ENCODE measurements at places on chromosomes 11 and 22.

GRCh38 chr11:44658506-44658850 lies 68.3 kb upstream of the TSPAN18 start:
- DNase-seq, result no peak

DNA sequence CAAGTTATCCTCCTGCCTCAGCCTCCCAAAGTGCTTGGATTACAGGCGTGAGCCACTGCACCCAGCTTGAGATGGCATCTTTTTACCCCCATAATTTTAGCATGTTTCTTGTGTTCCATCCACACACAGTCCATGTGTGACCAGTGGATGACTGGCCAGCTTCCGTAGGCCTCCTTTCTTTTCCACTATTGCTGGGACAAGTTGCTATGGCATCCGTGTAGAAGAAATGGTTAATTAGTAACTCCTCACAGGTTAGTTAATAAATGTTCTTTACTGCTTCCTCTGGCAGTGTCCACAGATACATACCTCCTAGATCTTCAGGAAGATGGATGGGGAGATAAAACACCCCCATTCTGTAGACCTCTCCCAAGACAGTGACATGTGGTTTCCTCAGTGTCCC lies 154.3 kb upstream of the RASSF10 start:
- DNase-seq, result peak; percentile 74

- no peak for DNase-seq
These were observed 71.0 kb downstream of the DKK3 start for GRCh38 chr11:11937433-11937832.

DNA sequence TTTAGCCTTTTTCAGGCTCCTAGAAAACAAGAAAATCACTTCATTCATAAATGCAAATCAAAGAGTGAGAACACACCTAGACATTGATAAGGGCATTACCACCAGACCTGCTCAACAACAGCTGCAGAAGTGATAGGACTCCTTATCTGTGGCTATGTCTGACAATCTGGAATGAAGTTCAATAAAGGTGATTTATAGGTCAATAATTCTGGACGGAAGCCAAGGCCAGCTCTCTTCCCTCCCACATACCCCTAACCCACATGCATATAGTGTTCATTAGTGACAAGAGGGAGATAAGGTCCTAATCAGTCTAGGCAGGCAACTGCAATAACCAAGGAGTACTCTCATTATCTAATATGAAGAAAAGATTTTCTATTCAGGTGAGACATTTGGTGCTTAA lies 111.3 kb downstream of the ETS1 start:
- no peak for DNase-seq

GRCh38 chr11:17014321-17014832 lies at the start of gene PLEKHA7:
PLEKHA7 (minus strand) TSS chr11:17014414; CDS start chr11:17014401, 13 bp downstream.
- peak; percentile 28 for DNase-seq

DNA sequence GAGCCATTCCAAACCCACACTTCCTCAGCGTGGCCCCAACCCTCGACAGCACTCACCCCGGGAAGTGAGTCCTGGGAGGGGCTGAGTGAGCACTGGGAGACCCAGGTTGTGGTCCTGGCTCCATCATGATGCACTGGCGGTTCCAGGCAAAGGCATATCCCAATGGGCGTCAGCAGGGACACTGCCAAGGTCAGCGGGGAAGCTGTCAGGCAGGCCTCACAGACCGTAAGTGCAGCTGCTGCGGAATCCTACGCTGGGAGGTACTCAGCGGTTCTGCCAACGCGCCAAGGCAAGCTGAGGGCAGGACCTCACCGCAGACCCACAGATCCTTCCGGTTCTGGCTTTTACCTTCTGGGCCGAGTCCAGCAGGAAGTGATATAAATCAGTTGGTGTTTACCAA lies 1.4 kb upstream of the GAL3ST1 start:
- DNase-seq, result no peak

- no peak for DNase-seq
These were observed 652 bp upstream of the FOSL1 start for GRCh38 chr11:65900899-65901180.

DNA sequence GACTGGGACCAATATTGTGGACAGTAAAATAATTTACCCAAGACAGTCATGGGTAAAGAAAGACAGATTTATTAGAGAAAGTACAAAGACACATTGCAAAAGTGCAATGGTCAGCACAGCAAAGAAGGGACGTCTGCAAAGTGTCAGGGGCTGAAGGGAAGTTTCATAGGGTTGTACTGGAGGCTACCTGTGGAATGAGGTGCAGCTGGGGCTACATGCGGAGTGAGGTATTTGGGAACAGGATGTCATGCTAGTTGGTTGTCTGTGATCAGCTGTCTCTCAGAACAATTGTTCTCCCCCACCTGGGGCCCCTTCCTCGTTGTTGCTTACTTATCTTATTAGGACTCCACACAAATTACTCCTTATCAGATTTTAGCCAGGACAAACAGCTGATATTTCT lies 11.4 kb upstream of the APOL3 start:
- DNase-seq, result no peak

DNA sequence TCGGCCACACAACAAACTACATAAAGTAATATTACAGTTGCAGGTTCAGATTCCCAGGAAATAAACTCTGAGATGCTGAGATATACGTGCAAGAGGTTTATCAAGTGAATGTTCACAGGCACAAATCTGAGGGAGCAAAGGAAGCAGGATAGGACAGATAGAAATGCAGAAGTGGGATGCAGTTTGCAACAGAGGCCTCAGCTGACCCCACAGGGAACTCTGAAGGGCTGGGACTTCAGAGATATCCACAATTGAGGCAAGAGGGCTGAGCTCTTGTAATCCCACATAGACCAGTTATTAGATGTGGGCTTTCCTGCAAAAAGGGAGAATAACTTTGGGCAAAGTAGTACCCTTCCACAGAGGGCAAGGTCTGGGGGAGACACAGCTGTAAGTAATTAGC lies 25.4 kb upstream of the ARHGAP20 start:
- no peak for DNase-seq

DNA sequence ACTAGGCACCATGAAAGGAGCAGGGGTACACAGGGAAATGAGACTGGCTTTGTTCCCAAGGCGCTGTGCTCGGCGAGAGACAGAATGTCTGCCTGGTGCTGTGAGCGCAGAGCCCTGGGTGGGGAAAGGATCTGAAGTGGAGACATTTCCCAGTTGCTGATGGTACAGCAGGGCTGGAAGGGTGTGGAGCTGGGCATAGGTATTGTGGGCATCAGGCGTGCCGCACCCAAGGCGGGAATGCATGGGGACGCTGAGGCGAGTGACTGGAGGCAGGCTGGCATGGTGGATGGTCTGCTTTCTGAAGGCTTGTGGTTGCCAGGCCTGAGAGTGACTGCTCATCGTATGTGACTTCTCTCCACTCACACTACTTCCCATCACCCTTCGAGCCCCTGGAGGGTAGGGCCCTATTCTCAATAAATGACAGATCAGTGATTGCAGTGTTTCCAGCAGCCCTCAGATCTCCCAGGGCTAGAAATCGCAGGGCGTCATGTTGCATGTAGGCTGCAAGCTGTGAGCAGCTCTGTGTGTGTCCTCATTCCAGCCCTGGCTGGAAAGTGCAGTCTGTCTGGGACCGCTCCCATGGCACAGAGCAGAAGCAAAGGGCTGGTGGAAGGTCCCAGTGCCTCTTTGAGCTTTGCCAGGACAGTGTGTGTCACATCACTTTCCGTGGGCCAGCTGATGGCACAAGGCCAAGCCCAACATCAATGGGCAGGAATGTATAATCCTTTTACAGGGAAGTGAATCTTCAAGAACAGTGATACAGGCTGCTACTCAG lies 67.7 kb downstream of the TBC1D22A start:
- DNase-seq, result no peak

GRCh38 chr22:36470162-36470993 lies 11.1 kb downstream of the TXN2 start:
- peak; percentile 76 for DNase-seq

DNA sequence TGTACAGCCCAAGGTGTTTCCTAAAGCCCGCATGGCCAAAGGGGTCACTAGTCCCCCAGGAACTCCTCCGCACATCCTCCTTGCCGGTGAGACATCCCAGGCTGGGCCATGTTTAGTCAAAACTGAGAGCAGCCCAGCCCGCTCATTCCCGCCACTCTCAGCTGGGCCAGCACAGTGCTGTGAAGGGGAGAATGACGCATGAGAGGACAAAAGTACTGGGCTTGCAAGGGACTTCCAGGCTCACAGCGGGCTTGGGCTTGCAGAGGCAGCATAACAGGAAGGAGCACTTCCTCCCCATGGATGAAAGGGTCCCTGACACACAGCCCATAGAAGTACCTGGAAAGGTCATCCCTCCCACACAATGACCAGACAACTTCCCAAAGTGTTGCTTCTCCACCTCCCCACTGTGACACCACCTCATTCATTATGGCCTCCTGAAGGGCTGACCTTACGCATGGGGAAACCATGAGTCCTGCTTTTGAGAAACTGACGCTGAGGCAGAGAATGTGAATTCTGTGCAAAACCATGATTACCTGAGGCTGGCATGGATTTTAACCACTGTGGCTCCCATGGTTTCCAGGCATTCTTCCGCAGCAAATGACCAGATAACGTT lies 19.1 kb downstream of the ETS1 start:
- DNase-seq, result no peak

DNA sequence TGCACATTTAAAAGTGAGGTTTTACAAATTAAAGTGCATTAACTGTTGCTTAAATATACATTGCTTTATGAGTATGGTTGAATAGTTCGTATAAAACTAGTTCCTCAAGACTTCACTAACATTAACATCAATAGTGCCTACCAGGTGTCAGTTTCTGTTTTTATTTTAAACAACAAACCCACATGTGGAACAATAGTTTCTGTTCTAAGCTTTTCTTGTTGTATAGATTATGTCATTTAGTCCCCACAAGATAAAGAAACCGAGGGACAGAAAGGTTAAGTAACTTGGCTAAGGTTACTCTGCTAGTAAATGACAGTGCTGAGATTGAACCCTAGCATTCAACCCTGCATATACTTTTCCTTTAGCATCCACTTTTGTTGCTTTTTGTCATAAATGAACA lies 41.4 kb upstream of the ST14 start:
- DNase-seq, result no peak

GRCh38 chr11:6404342-6405051 lies 14.2 kb downstream of the SMPD1 start:
- no peak for DNase-seq

GRCh38 chr11:96486890-96487611 lies 97.2 kb downstream of the JRKL start:
- DNase-seq, result peak; percentile 84

- DNase-seq, result no peak
These were observed 3.3 kb downstream of the LMO1 start for GRCh38 chr11:8260202-8260966.

DNA sequence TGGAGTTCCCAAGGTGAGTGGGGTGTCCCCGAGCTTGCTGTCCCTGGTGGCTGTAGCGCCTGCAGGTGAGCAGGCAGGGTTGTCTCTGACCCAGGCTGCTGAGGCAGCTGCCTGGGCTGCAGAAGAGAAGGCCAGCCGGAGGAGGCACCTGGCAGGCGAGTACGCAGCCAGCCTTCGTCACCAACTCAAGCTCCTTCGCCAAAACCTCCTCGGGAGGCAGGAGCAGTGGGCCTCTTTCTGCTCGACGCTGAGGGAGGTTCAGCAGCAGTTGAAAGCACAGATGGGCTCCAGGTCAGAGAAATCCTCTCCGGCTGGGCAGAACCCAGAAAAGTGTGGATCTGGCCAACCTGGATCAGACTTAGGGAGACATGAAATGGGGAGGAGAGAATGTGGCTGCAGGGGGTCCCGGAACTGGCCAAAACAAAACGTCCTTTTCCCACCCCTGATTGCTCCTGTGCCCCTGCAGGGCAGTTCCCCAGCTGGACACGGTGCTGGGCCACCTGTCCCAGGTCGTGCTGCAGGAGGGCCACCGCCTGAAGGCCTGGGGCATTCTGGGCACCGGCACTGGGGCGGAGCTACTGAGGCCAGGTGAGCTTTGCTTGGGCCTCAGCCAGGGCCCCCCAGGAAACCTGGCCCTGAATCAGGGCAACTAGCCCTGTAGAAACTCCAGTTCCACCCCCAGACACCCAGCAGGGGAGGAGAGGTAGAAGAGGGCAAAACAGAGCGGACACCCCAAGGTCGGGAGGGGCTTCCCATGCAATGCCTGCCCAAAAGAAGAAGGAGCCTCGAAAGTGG lies 56.7 kb downstream of the BTG4 start:
- no peak for DNase-seq

GRCh38 chr22:32048069-32048468 lies 5.0 kb downstream of the SLC5A1 start:
- DNase-seq, result no peak

DNA sequence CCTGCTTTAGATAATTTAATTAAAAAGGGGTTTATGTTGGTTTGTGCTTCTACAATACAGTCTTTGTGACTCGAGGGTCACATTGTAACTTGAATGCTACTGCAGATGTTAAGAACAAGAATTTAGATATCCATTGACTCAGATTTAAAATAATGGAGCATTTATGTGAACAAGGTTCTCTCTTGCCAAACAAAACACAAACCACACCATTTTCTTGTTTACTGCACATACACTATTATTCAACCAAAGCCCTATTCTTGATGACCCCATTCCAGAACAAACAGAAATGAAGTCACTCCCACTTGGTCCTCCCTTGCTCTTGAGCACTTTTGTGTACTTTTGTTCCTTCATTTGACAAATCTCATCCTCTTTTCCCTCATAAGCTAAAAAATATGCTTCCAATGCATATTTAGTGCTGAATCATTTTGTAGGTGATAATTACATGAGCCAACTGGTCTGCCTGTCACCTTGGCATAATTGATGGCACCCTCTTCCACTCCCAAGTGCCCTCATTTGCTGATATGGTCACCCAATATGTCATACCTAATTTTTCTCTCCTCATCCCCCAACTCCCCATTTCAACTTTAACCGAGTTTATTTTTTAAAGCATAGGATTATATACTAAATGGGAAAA lies 2.8 kb downstream of the C11orf71 start:
- no peak for DNase-seq

DNA sequence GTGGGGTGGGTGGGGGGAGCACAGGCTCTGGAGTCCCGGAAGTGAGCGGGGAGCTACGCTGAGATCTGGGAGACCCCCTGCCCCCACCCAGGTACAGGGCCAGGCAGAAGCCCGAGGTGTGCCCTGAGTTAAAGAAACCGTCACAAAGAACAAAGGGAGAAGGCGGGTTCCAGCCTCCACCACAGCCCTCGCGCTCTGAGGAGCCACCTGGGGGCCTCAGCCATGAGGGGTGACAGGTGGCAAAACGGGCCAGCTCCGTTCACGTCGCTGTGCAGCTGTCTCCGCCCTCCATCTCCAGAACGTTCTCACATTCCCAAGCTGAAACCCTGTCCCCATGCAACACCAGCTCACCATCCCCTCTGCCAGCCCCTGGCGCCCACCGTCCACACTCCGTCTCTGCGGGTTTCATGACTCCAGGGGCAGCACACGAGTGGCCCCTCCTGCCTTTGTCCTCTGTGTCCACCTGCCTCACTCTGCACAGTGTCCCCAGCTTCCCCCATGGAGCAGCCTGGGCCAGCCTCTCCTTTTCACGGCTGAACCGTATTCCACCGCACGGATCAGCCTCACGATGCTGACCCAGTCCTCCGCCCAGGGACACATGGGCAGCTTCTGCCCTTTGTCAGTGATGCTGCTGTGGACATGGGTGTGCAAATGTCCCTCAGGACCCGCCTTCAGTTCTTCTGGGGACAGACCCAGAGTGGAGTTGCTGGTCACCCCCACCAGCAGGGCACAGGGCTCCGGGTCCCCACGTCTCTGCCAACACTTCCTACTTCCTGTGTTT lies 1.7 kb upstream of the MUC5B start:
- no peak for DNase-seq

All from HepG2 (cell line).